ENCODE measurements at places on chromosomes 6 and 20.

DNA sequence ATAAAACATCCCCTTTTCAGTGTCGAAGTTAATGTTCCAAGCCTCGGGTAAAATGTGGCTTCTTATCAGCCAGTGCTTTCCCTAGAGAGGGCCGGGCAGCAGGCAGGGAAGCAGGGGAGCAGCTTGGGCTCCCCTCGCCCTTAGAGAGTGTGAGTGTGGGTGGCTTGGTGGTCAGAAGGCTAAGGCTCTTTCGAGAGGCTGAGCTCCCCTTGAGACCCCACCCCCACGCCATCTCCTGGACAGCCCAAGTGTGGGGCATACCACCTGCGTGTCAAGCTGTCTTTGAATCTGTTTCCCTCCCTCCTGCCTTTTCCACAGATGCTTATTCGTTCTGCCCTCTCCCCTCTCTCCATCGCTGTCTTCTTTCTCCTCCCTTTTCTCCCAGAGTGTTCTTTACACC, 95.1 kb upstream of the FOXP4 start:
- DNase-seq = no peak

DNA sequence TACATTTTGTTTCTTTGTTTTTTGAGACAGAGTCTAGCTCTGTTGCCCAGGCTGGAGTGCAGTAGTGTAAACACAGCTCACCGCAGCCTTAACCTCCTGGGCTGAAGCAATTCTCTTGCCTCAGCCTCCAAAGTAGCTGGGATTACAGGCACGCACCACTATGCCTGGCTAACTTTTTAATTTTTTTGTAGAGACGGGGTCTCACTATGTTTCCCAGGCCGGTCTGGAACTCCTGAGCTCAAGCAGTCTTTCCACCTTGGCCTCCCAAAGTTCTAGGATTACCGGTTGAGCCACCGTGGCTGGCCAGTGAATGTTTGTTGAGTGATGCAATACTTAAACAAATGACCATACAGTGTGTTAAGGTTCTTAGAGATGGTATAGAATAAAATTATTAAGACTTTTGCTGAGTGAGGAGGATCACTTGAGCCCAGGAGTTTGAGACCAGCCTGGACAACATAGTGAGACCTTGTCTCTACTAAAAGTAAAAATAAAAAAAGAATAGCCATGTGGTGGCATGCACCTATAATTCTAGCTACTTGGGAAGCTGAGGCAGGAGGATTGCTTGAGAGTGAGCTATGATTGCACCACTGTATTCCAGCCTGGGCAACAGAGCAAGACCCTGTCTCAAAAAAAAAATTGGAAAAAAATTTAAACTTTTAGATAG, 13.4 kb downstream of the CEP250 start:
- DNase-seq = no peak

- DNase-seq = no peak
These were observed 137.9 kb upstream of the NEDD9 start for GRCh38 chr6:11370191-11371018.

DNA sequence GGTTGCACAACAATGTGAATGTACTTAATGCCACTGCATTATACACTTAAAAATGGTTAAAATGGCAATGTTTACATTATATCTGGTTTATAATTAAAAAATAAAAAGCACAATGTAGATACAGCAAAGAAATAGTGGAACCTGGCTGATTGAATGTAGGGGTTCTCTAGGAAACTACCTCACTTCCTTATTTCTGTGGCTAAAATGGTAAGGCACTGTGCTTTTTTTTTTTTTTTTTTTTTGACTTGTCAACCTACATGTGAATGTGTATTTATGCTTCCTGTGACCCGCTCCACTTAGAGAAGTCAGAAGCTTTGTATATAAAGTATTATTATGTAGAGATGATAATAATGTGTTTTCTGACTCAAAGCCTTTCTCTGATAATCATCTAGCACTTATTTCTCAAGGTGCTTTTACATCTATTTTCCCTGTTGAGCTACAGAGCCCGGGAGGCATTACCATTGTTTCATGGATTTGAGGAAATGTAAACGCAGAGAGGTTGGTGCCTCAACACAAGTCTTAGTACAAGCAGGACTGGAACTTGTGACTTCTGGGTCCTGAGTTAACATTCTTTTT, 55.0 kb downstream of the SOX4 start:
- DNase-seq = no peak

DNA sequence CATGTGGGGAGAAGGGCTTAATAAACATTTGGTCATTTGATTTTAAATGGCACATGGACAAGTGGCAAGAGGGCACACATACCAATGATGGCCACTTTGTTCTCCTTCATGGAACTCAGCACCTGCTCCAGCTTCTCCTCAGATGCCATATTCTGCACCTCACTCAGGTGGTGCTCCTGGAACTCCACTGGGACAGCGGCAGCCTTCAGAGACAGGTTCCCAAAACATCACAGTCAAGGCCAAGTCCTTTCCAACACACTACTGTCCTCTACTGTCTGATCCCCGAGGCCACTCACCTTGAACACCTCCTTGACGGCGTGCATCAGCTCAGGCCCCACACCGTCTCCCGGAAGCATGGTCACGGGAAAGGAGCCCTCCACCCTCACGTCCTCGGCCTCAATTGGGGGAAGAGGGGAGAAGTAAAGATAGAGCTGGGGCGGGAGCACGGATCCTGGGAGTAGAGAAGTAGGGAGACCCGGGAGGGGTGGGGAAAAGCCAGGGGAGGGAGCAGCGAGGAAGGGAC, 591 bp downstream of the IDH3B start:
- no peak for DNase-seq

DNA sequence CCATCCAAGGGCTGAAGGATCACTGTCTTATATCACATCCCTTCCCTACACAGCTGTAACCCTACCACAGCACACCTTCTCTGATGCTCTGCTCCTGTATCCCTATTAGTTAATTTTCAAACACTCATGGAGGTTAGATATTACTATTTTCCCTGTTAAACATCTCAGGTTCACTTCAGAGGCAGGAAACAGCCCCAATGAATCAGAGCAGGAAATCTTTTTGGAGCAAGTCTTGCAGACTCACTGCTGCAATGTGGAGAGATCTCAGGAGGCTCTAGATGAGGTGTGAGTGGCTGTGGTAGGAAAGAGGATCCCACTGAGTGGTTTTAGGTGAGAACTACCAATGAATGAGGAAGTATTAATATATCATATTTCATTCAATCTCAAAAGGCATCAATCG, 19.7 kb upstream of the HTR1B start:
- no peak for DNase-seq

DNA sequence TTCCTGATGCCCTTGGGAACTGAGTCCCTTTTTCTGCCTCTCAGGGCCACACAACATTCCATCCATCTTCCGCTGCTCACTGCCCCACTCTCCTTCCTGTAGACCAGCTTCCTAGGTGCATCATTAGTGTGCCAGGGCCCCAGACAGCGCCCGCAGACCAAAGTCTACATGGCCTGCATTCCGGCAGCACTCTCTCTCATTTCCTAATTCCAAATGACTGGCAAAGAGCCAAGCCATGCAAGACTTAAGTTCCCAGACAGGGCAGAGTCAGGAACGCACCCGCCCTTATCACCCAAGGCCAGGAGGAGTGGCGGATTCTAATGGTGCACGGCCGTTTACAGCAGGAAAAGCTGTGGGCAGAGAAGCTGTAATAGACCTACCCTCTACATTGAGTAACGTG, 159.8 kb upstream of the ARID1B start:
- no peak for DNase-seq

GRCh38 chr6:98846021-98846380, 11.6 kb downstream of the POU3F2 start:
- no peak for DNase-seq

GRCh38 chr6:39929039-39929732, 5.1 kb downstream of the MOCS1 start:
- no peak for DNase-seq

DNA sequence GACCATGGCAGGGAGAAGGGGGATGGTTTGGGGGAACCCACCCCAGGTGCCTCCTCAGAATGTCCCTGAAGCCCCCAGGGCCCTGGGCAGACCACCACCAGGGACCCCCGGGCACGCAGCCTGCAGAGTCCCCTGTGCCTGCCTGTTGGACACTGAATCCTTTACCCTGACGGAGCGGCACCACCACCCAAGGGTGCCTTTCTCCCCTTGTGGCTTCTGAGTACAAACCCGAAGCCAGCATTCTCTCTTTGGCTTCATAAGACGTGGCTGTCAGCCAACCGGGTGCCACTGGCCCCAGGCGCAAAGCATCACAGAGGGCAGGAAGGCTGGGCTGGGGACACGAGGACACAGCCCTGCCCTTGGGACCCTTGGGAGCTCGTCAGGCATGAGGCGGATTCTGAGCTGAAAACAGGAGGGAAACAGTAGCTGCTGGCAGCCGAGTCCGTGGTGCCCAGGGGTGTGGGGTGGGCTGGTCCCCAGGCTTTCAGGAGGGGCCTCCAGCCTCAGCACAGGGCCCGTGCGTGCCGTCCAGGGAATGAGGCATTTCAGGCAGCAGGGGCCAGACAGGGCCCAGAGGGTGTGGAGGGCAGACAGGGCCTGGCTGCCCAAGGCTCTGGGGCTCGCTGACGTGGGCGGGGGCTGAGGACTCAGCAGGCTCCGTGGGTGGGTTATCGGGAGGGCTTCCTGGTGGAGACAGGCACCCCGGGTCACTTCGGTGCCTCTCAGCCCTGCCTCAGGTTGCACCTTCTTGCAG, 3.5 kb downstream of the COL9A3 start:
- DNase-seq = no peak

DNA sequence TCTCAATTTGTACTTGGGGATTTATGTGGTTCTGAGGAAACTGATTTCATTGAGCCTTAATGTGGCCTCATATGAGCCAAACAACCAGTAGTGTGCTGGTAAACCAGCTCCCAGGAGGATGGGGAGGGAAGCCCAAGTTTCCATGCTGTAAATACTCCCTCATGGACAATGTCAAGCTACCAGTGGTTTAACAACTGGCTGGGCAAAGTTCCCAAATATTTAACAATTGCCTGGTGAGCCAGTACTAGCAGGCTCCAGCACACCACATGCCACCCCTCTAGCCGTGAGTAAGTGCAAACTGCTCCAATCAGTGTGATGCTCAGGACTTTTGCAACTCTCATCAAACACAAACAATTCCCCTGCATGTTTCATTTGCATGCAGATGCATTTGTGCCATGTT, 19.2 kb upstream of the CDKN1A start:
- DNase-seq = no peak

DNA sequence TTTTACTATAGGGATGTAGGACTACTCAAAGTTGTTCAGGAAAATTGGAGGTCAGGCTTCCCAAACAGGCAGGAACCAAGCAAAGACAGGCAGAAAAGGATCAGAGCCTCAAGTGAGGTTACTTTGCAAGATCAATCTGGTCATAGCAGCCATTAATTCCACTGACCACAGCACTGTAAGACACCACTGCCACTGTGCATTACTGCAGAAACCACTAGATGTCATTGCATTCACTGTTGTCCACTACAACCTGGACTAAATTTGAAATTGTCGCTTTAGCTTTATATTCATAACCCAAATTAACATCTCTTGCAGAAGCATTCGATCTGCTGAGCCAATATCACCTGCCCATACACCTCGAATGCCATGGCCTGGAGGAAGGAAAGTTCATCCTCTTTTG, 126.9 kb upstream of the UFL1 start:
- DNase-seq = no peak

- DNase-seq = no peak
These were observed 41.9 kb upstream of the HBS1L start for GRCh38 chr6:135096403-135097130.

DNA sequence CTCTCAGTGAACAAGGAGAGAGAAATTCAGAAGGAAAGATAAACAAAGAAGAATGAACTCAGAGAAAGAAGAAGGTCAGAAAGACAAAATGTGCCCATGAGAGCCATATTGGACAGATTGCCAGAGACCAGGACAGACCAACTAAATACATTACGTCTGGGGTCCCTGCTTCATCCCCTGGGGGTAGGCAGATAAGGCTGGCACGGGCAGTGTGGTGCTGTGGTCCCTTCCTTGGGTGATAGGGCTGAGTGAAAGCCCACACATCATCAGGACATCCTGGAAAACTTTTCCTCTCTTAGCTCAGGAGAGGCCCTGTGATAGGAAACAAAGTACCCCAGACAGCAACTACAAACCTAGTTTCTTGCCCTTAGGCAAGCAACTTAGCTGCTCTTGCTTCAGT, 13.2 kb upstream of the ARMC12 start:
- DNase-seq = no peak

DNA sequence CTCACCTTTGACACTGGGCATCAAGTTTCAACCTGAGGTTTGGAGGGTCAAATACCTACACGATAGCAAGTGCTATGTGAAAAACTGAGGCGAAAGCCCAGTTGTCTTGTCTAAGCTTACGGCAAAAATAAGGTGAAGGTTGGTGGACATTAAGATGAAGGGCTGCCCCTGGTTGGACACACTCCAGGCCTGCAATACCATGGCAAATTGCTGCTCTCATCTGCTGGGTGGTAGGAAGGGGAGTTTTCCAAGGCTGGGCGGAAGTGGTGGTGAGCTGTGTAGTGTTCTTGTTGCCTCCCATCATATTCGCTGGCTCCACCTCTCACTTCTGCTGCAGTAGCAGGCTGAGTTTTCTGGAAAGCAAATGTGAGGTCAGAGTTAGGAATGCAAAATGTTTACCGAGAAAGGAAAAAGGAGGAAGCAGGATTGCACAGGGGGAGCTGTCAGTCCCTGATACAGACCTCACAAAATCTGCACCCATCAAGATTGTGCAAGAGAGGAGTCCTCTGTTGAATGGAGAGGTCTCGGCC, 33.7 kb downstream of the SCP2D1 start:
- DNase-seq = no peak

GRCh38 chr20:15772826-15773225, 800.4 kb downstream of the KIF16B start:
- DNase-seq = no peak

DNA sequence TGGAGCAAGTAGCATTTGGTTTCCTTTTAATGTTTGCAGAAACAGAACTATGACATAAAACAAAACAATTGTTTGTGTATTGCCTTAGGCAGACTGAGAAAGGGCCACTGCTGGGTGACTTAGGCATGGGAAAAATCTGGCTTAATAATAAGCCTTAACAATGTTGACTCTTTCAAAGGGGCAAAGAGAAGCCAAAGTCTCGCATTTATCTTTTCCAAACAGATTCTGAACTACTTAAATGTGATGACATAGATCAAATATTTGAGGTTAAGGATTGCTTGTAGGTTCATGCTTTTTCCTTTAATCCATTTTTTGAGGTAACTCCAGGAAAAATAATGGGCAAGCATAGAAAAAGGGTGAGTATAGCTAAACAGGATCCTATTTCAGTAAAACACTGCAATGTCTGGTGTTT, 39.6 kb downstream of the ADAT2 start:
- no peak for DNase-seq

- no peak for DNase-seq
These were observed 25.0 kb upstream of the MRPS18A start for GRCh38 chr6:43712579-43712978.

DNA sequence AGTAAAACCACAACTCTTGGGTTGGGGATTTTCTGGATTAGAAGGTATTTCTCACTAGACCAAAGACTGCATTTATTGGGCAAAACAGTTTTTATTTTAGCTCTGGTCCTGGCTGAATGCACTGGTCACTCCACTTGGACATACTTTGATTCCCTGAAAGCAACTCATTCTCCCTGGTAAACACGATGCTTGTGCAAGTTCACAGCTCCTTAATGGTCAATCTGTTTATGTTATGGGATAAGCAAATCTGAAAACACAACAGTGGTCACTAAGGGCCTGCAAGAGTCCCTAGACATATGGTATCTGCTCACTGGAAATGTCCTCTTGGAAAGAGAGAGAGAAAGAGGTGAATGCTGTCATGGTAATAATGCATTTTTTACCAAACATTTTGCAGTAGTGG, 559.8 kb downstream of the CDH26 start:
- DNase-seq = no peak

GRCh38 chr20:22315771-22316170, 268.6 kb downstream of the FOXA2 start:
- no peak for DNase-seq

GRCh38 chr6:130679684-130680083, 147.5 kb upstream of the SMLR1 start:
- no peak for DNase-seq

All from H9 (cell line).